CD4-positive, alpha-beta T cell treated with Interleukin-21 for 1 hour (primary cell): ENCODE measurements at places on chromosomes 7 and 10.
A peak's percentile ranks its signal among the peaks of the same experiment; 100 is the strongest.

GRCh38 chr7:36283711-36284130 lies 105.9 kb upstream of the ANLN start:
- peak; percentile 37 for DNase-seq

DNA sequence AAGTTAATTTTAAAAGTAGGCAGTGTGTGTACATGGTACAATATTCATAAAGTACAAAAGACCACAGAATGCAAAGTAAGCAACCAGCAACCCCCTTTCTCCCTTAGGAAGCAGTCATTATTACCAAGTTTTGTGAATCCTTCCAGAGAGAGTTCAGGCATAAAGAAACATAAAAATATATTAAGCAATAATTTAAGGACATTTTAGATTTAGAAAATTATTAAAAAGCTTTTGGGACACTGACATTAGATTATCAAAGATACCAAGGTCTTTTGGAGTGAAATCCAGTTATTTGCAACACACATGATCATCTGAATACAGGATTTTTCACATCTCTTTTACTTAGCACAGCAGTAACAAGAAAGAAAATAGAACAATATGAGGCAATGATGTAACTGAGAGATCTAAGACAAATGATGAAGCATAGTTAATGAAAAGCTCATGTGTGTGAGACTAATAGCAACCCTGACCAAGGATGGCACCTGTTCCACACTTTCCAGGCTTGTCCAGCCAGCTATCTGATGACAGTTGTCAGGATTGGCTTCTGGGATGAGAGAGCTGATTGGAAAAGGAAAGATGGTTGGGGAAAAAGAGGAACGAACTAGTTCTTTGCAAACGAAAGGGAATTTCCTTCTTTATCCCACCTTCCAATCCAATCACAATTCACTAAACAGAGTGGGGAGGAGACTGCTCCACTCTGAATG lies 115.5 kb upstream of the LAMB4 start:
- no peak for DNase-seq

DNA sequence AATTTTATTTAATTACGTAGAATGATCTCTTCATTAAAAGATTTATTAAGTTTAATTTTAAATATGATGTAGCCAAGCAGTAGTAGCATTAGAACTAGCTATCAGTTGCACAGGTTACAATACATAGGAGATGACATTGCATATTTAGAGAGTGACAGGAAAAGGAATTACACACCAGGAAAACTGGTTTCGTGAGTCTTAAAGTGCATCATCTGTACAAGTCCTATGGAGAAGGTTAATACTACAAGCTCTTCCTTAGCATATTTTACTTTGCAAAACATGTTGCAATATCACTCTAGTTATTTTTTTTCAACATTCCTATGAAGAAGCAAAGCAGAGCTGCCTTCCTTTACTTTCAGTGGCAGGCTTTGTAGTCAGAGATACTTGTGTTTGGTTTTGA lies 20.2 kb upstream of the SEM1 start:
- DNase-seq = no peak

DNA sequence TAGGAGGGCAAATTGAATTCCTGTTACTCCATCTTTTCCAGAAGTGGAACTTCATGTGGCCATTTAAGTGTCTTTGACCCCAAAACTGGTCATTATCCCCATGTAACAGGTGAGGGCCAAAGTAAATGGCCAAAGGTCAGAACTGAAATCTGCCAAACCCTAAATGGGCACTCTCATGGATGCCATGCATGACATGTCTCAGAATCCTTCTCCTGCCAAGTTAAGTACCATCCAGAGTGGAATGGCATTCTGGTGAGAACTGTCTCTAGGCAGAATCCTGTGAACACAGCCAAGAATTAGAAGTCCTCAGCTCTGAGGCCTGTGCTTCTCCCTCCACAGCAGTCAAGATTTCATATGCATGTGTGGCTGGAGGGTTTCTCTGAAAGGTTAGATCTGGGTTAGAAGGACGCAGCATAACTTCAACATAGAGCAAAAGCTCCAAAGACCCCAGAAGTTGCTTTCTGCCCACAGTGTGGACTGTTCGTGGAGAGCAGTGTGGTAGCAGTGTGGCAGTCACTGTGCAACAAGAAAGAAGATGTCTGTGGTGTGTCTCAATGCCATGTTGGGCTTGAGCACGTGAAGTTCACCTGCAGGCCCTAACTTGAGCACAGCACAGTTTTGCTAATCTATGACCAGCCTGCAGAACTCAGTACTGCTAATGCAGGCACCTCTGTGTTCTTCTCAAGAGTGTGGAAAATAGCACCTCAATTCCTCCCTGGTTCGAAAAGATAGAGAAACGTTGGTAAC lies 121.3 kb downstream of the ADCY1 start:
- DNase-seq = no peak
